GM23338 (cell line): ENCODE measurements at places on chromosomes 16 and 17. TPM values are rescaled to one million over a fixed set of nuclear protein-coding genes. Genes with fewer than 3 reads are reported as not detected.

DNA sequence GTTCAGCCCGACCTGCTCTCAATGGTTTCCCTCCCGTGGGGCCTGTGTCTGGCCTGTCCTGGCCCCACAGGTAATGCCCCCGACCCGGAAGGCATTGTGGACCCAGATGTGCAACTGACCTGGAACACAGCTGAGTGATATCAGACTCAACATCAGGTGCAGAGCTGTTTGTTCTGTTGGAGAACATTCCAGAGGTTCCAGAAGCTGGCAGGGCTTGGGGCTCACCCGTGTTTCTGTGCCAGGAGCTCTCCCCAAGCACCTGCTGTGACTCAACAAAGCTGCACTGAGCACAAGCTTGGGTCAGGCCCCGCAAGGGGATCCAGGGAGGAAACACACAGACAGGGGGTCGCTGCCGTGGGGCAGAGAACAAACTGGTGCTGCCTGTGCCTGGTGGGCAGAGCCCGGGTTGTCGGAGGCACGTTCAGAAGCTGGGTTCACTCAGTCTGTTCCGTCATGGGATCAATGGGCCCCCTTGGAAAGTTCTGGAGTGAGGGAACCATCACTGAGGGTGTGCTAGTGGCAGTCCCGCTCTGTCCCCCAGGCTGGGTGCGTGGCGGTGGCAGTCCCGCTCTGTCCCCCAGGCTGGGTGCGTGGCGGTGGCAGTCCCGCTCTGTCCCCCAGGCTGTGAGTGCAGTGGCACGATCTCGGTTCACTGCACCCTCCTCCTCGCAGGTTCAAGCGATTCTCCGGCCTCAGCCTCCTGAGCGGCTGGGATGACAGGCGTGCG lies 22.1 kb downstream of the HS3ST6 start:
- no peak for DNase-seq

The PRDM7 gene
- 0.08 TPM in 1 of 2 replicates, not detected in the other for polyA plus RNA-seq

- DNase-seq: no peak
Observed at GRCh38 chr16:35725949-35726348, 2266.5 kb downstream of the TP53TG3F start.

DNA sequence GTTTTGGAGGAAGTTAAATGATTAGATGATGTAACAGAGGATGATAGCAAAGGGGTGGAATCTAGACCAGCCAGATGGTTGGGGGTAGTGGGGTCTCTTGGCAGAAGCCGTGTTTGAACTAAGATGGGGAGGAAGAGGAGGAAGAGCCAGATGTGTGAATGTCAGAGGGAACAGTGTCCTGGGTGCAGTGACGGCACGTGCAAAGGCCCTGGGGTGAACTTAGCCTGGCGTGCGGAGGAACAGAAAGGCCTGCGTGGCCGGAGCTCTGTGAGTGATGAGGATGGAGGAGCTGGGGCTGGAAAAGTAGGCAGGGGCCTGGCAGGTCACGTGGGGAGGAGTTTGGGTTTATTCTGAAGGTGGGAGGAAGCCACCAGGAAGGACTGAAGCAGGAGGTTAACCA lies 26.4 kb upstream of the RMI2 start:
- DNase-seq: no peak

The KRT32 gene
- not detected in 2 replicates for polyA plus RNA-seq

GRCh38 chr17:1460233-1460632 lies 4.2 kb upstream of the CRK start:
- no peak for DNase-seq

The TAT gene
- 0.05 and 0.19 TPM in 2 replicates for polyA plus RNA-seq

The TBC1D28 gene
- polyA plus RNA-seq: not detected in 2 replicates

The OGFOD3 gene
- polyA plus RNA-seq: 9.6 and 10.6 TPM in 2 replicates

- DNase-seq: no peak
Observed at GRCh38 chr17:34601416-34601815, 22.0 kb downstream of the TMEM132E start.

DNA sequence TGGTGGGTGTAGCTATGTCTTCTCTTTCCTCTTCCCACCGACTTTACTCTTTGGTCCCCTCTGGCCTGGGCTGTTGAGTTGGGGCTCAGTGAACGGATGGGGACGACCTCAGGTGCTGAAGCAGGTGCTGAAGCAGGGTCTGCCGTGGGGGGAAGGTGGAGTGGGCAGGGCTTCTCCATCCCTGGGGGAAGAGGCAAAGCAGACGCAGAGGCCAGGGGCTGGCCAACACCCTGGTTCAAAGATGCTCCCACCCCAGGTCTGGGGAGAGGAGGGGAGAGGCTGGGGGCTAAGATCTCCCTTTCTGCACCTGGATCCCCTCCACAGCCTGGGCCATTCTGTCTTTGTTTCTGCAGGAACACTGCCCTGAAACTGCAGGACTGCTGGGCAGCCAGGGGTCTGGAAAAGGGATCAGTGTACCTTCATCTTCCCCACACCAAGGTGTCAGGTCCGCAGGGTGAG lies 22.9 kb downstream of the ALOX12B start:
- no peak for DNase-seq
